A673 (cell line): ENCODE measurements at places on chromosomes 16 and 17. TPM values are rescaled to one million over a fixed set of nuclear protein-coding genes. Genes with fewer than 3 reads are reported as not detected.

Gene CLEC10A
- total RNA-seq, result not detected in 2 replicates

GRCh38 chr17:40122999-40123810, 1.4 kb downstream of the MSL1 start:
- no peaks in the 10 kb centered on the region for H3K27me3 ChIP-seq
- DNase-seq, result peak; percentile 52
- no peaks in the 10 kb centered on the region for H3K4me1 ChIP-seq
- peak overlapping the region; percentile 91 for H3K27ac ChIP-seq
- peak overlapping the region; percentile 96 for H3K4me3 ChIP-seq

Gene C17orf107
- 2.7 and 4.8 TPM in 2 replicates for total RNA-seq

Gene UQCRC2
- total RNA-seq, result 259 and 311 TPM in 2 replicates

DNA sequence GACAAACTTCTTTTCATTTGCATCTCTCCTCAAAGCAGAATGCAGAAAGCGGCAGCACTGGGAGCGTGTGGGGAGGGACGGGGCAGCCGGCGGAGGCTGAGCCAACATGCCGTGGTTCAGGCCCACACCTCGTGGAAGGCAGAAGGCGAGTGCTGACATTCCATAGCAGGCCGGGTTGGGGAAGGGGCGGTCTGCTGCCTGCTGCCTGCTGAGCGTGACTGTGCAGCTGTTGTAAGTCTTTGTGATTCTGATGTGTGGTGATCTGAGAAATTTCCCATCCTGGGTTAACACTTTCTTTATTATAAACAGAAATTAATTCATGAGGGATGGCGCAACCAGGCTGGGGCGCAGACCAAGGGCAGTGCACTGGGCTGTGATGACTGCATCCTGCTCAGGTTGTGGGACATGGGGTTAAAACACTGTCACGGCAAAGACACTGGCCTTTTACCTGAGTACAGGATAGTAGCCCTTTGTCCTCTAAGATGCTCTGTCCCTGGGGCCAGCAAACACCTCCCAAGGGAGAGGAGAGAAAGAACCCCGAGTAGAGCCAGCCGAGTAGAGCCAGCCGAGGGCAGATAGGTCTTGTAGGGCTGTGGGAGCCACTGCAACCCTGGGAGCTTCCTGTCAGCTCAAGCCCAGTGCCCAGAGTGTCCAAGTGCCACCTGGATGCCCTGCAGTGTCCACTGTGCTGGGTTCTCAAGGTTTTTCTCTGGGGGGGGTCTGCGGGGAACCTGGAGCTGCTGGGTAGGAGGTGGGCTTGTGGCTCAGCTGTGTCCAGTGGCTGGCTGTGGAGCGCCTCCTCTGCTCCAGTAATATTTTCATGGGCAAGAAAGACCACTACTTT, 8.8 kb upstream of the DNASE1 start:
- H3K36me3 ChIP-seq, result peaks cover under 1% of the 10 kb centered on the region
- H3K4me3 ChIP-seq, result no peak overlapping the region
- H3K27ac ChIP-seq, result peak overlapping the region; percentile 68
- DNase-seq, result peak; percentile 51
- no peaks in the 10 kb centered on the region for H3K27me3 ChIP-seq

GRCh38 chr16:69329369-69330285, 761 bp downstream of the PDF start:
- peak overlapping the region; percentile 91 for H3K27ac ChIP-seq
- peak overlapping the region; percentile 69 for H3K4me3 ChIP-seq

Gene KRTAP3-1
- not detected in 2 replicates for total RNA-seq

GRCh38 chr17:68580236-68580770, 20.9 kb downstream of the FAM20A start:
- H3K27ac ChIP-seq, result no peak overlapping the region
- H3K4me3 ChIP-seq, result no peak overlapping the region

DNA sequence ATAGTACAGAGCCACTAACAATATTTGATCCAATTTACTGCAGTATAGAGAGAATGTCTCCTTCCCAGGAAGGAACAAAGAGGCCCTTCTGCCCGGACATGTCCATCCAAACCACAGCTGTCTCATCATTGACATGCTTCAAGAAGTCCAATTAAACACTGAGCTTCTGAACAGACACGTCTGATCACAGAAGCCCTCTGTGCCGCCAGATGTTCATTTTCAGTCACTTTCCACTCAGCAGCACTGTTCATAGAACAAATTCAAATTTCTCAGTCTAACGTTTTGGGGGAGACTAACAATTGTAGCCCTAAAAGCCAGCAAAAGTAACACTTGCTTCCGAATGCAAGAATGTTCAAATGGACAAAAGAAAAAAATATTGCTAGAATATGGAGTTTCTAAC, 15.3 kb downstream of the ZC3H7A start:
- DNase-seq, result peak; percentile 62
- peak overlapping the region; percentile 55 for H3K27ac ChIP-seq
- H3K36me3 ChIP-seq, result peaks cover 14% of the 10 kb centered on the region
- H3K27me3 ChIP-seq, result no peaks in the 10 kb centered on the region

GRCh38 chr16:71778780-71779179, 29.9 kb downstream of the AP1G1 start:
- no peak overlapping the region for H3K27ac ChIP-seq
- peaks cover 8% of the 10 kb centered on the region for H3K36me3 ChIP-seq
- no peak overlapping the region for H3K4me3 ChIP-seq
- no peaks in the 10 kb centered on the region for H3K4me1 ChIP-seq
- DNase-seq, result no peak

DNA sequence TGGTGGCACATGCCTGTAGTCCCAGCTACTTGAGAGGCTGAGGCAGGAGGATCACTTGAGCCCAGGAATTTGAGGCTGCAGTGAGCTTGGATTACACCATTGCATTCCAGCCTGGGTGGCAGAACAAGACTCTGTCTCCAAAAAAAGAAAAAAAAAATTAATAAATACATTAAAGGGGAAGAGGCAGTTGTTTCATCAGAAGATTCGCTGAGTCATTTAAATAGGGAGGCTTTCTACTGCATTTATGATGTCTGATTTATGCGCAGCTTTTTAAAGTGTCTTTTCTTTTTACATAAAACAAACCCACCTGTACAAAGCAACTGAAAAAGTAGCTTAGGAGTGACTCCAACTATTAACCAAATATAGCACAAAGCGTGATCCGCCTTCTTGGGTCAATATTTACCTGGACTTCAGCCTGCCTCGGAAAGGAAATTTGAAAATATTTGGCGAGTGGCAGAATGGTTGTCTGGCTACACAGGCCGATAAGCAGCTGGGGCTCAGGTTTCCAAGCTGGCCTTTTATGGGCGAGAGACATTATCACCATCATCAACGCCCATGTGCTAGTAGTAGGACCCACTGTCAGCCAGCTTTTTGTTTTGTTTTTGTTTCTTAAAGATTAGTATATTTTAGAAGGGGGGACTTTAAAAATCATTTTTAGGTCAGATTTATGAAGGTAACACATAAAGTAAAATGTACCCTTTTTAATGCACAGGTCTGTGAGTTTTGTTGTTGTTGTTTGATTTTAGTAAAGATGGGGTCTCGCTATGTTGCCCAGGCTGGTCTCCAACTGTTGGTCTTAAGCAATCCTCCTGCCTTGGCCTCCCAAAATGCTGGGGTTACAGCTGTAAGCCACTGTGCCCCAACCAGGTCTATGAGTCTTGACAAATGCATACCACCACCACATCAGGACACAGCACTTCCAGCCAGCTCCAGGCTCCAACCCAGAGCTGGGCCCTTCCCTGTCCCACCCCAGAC, 42.5 kb upstream of the RASD1 start:
- H3K27me3 ChIP-seq, result no peaks in the 10 kb centered on the region
- no peaks in the 10 kb centered on the region for H3K36me3 ChIP-seq
- peak overlapping the region; percentile 27 for H3K27ac ChIP-seq

- no peaks in the 10 kb centered on the region for H3K27me3 ChIP-seq
- no peak overlapping the region for H3K4me3 ChIP-seq
- peaks cover 4% of the 10 kb centered on the region for H3K4me1 ChIP-seq
- H3K27ac ChIP-seq, result no peak overlapping the region
- H3K36me3 ChIP-seq, result no peaks in the 10 kb centered on the region
Observed at GRCh38 chr17:68207651-68208253, 40.1 kb upstream of the AMZ2 start.

GRCh38 chr17:44176671-44177501, 6.4 kb downstream of the ASB16 start:
- no peak for DNase-seq
- H3K27ac ChIP-seq, result no peak overlapping the region
- no peak overlapping the region for H3K4me3 ChIP-seq
- no peaks in the 10 kb centered on the region for H3K36me3 ChIP-seq
- H3K27me3 ChIP-seq, result no peaks in the 10 kb centered on the region

- no peaks in the 10 kb centered on the region for H3K27me3 ChIP-seq
- no peak overlapping the region for H3K4me3 ChIP-seq
- no peaks in the 10 kb centered on the region for H3K36me3 ChIP-seq
- DNase-seq, result no peak
- no peaks in the 10 kb centered on the region for H3K4me1 ChIP-seq
Observed at GRCh38 chr17:75645501-75645888, 12.3 kb downstream of the SMIM5 start.

GRCh38 chr17:57296231-57296630, 39.9 kb downstream of the MSI2 start:
- peak overlapping the region; percentile 80 for H3K27ac ChIP-seq
- peak; percentile 44 for DNase-seq
- no peak overlapping the region for H3K4me3 ChIP-seq
- peaks cover 27% of the 10 kb centered on the region for H3K4me1 ChIP-seq

DNA sequence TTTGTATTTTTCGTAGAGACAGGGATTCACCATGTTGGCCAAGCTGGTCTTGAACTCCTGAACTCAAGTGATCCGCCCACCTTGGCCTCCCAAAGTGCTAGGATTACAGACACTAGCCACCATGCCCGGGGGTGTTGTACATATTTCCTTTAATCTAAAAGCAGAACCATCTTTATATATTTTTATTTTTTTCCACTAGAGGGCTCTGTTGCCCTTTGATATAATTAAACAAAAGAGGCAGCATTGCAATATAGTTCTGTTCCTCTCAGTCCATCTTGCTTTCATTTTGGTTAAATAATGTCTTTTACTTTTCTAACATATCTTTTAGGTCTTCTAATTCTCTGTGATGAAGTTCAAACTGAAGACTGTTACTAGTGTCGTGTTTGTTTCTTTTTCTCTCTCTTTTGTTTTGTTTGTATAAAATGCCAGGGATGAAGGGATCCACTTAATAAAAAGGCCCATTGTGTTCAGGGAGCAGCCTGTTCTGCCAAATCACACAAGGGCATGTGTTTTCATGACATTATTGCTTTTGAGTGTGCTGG, 23.4 kb downstream of the WWOX start:
- peak; percentile 81 for DNase-seq
- peaks cover 20% of the 10 kb centered on the region for H3K4me1 ChIP-seq
- H3K36me3 ChIP-seq, result peaks cover 15% of the 10 kb centered on the region
- H3K27me3 ChIP-seq, result no peaks in the 10 kb centered on the region
- H3K27ac ChIP-seq, result no peak overlapping the region

Gene PRSS33
- not detected in 2 replicates for total RNA-seq

GRCh38 chr16:23448392-23448791, 4.6 kb downstream of the COG7 start:
- no peak overlapping the region for H3K27ac ChIP-seq
- H3K4me3 ChIP-seq, result no peak overlapping the region
- H3K4me1 ChIP-seq, result no peaks in the 10 kb centered on the region
- DNase-seq, result no peak
- H3K36me3 ChIP-seq, result peaks cover 21% of the 10 kb centered on the region

GRCh38 chr16:15597822-15598647, 44.9 kb downstream of the MARF1 start:
- H3K4me1 ChIP-seq, result no peaks in the 10 kb centered on the region
- no peak overlapping the region for H3K4me3 ChIP-seq
- no peaks in the 10 kb centered on the region for H3K27me3 ChIP-seq
- peaks cover 53% of the 10 kb centered on the region for H3K36me3 ChIP-seq

GRCh38 chr17:7238420-7239090, 702 bp downstream of the PHF23 start:
- peak overlapping the region; percentile 95 for H3K27ac ChIP-seq
- H3K36me3 ChIP-seq, result peaks cover 39% of the 10 kb centered on the region

DNA sequence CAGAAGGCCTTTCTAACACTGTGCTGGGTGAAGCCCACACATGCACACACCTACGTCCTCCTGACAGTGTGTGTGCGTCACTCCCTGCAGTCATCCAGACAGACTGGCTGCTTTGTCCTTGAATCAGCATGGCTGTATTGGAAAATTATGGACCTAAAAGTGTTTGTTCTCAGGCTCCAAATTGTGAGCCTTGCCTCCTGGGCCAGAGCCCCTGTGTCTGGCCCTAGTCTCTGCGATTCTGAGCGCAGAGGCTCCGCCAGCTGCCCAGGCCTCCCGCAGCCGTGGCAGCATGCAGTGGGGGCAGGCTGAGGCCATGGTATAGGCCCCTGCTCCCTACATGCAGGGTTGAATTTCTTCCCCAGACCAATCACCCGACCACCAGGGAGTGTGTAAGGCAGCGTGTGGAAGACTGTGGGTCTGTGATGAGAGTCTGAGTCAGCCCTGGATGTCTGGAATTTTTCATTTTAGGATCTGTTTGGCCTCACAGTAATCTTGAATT, 166.9 kb downstream of the LGALS9B start:
- no peak overlapping the region for H3K4me3 ChIP-seq
- no peak for DNase-seq
- H3K36me3 ChIP-seq, result no peaks in the 10 kb centered on the region
- no peak overlapping the region for H3K27ac ChIP-seq
- H3K27me3 ChIP-seq, result no peaks in the 10 kb centered on the region
- H3K4me1 ChIP-seq, result no peaks in the 10 kb centered on the region
